SIG-M5 (cell line): ENCODE measurements at places on chromosomes 3 and 15.

- no peak for DNase-seq
These were observed 86.8 kb downstream of the TMCO5A start for GRCh38 chr15:38021259-38021658.

DNA sequence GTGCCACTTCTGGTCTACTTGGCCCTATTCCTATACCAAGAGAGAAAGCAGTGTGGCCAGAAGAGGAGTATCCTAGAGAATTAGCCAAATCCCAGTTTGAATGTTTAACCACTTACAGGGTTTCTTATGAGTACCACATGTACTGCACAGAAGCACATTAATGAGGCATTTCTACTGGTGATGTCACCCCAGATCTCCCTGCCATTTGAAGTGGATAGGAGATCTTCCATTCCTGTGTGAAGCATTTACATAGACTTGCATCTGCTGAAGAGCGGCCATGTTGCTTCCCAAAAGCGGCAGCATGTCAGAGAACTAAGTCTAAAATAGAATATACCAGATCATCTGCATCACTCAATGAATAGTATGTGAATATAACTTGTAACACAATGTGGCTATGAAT is 108.4 kb upstream of the TUSC7 start:
- DNase-seq, result no peak

- no peak for DNase-seq
These were observed 27.4 kb downstream of the TCAIM start for GRCh38 chr3:44365952-44366351.

- DNase-seq, result no peak
These were observed 36.6 kb downstream of the CD86 start for GRCh38 chr3:122091602-122092295.
